Activated CD4-positive, alpha-beta memory T cell treated with anti-CD3 and anti-CD28 coated beads, Interleukin-2, amount 10 ng/mL, durations not matched to agents 7 days and 5 days (primary cell): ENCODE measurements at places on chromosomes 5 and 9.

DNA sequence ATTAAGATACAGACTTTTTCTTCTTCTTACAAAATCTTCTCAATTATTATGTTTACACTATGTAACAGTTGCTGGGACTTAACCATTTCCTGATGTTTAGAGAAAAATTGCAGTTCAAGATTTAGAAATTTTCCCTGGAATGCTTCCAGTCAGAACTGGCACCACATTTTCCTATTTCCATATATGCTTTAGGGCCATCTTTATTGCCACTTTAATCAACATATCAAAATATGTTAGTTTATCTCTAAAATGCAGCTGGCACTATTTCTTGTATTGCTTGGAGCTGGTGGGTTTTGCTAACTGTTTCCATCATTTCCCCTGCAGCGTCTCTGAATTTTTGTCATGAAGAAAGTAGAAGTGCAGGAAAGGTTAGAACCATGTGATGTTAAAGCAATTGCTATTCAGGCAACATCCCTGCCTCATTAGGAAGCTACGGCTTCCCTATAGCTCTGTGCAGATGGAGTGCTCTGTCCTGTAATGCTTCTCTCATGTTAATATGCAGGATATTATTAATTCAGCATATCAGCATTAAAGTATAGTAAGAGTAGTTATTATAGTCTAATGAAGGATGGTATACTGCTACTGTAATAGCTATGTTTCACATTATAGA, 269.1 kb downstream of the MTRR start:
- no peaks in the 10 kb centered on the region for H3K4me1 ChIP-seq
- no peak overlapping the region for H3K27ac ChIP-seq
- H3K27me3 ChIP-seq: no peaks in the 10 kb centered on the region
- no peak overlapping the region for H3K4me3 ChIP-seq
- H3K36me3 ChIP-seq: no peaks in the 10 kb centered on the region

- H3K27me3 ChIP-seq: no peaks in the 10 kb centered on the region
- no peaks in the 10 kb centered on the region for H3K36me3 ChIP-seq
- no peak for DNase-seq
- no peak overlapping the region for H3K4me3 ChIP-seq
Observed at GRCh38 chr9:16640649-16641048, 229.8 kb downstream of the BNC2 start.

DNA sequence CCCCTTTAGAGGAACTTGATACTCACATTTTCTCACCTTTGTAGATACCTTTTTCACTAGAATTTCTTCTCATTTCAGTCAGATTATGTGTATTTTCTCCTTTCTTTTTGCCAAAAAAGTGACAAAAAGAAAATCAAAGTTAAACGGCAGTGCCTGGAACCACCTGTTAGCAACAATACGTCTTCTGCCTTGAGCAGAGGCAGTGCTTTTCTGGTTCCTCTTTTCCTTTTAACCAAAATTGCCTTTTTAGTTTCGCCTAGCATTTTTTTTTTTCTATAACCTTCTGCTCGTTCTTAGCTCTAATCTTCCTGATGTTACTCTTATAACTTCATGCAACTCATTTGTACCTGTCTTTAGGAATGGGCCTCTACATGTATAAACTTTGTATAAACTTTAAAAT, 26.1 kb downstream of the SMIM32 start:
- H3K4me1 ChIP-seq: no peaks in the 10 kb centered on the region
- DNase-seq: no peak
- no peak overlapping the region for H3K27ac ChIP-seq

- no peaks in the 10 kb centered on the region for H3K27me3 ChIP-seq
- no peak overlapping the region for H3K27ac ChIP-seq
- no peaks in the 10 kb centered on the region for H3K4me1 ChIP-seq
- no peak for DNase-seq
- H3K36me3 ChIP-seq: no peaks in the 10 kb centered on the region
Observed at GRCh38 chr9:16252616-16253015, 617.9 kb downstream of the BNC2 start.

GRCh38 chr5:127351418-127351817, 60.8 kb downstream of the MEGF10 start:
- no peaks in the 10 kb centered on the region for H3K4me1 ChIP-seq
- no peak overlapping the region for H3K4me3 ChIP-seq
- no peaks in the 10 kb centered on the region for H3K36me3 ChIP-seq
- DNase-seq: no peak
- H3K27ac ChIP-seq: no peak overlapping the region

- peaks cover 18% of the 10 kb centered on the region for H3K4me1 ChIP-seq
- H3K36me3 ChIP-seq: no peaks in the 10 kb centered on the region
- H3K27ac ChIP-seq: no peak overlapping the region
- no peak for DNase-seq
- peaks cover 23% of the 10 kb centered on the region for H3K27me3 ChIP-seq
- no peak overlapping the region for H3K4me3 ChIP-seq
Observed at GRCh38 chr5:65078331-65078730, 309.6 kb downstream of the CWC27 start.

DNA sequence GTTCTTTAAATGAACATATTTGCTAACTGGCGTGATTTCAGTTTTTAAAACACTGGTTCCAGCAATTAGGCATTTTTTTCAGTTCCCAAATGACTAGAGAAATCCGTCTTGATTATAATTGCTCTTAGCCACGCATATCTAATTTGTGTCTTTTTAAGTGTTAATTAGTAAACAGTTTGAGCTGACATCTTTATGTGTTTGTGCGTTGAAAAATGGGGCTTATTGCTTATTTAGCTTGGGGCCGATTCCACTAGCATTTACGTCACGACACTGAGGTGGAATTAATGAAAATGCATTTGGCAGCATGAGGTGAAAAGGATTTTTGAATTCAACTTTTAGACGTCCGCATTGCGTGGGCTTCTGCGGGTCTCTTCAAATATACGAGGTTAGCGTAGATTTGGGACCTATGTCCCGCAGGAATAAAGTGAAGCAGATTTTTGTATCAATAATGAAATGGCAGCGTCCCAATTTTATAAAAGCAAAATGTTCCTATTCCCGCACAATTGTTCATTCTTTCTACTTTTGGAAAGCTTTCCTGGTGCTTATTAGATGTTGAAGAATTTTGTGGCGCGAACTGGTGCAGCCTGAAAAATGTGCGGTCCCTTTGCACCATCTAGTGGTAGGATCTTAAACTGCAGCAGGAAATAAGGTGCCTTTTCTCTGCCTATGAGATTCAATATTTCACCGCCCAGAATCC, 122.7 kb upstream of the LMX1B start:
- H3K4me1 ChIP-seq: peaks cover 12% of the 10 kb centered on the region
- no peak overlapping the region for H3K4me3 ChIP-seq
- no peaks in the 10 kb centered on the region for H3K36me3 ChIP-seq

DNA sequence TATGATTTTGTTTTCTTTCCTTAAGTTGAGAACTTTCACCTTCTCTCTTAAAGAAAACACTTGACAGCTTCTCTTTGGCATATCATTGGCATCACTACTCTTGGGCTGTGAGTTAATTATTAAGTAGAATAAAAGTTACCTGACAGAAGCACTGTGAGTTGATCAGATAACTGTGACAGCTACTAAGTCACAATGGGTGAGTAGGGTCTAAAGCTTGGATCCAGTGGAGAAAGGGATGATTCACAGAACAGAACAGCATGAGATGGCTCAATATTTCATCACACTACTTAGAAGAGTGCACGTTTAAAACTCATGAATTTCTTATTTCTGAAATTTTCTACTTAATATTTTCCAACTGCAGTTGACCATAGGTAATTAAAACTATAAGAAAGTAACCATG, 268.5 kb upstream of the NMUR2 start:
- no peaks in the 10 kb centered on the region for H3K27me3 ChIP-seq
- no peak overlapping the region for H3K27ac ChIP-seq
- DNase-seq: no peak
- H3K4me1 ChIP-seq: no peaks in the 10 kb centered on the region
- H3K4me3 ChIP-seq: no peak overlapping the region

- H3K36me3 ChIP-seq: no peaks in the 10 kb centered on the region
- H3K4me3 ChIP-seq: no peak overlapping the region
- H3K27ac ChIP-seq: no peak overlapping the region
- DNase-seq: no peak
- peaks cover 9% of the 10 kb centered on the region for H3K4me1 ChIP-seq
Observed at GRCh38 chr9:127197186-127197860, 67.3 kb upstream of the GARNL3 start.

DNA sequence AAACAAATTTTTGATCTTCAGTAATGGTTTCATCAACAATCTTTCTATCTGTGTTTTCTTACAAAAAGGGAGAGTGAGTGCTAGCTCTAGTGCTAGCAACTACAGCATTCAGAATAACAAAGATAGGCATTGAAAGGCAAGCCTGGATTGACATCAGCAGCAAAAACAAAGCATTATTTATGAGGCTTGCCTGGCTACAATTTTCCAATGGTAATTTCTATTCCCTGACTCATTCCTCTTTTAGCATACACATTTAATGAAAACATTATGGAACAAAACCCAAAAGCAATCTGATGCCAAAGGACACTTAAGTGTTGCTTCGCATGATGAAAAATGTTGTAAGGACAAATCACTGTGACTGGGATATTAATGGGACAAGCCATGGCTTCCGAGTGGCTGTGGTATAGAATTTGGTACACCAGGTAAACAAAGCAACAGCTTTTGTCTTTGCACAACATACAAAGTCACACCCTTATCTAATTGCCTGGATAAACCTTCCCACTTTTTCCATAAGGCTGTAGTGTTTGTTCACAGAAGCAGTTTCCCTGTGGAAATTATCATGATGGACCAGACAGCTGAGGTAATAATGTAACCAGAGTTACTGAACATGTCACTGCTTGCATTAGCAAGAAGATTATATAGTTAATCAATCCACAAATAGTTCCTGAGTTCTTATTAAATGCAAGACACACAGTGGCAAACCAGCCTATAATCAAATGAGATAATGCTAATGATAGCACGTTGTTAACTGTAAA, 179.8 kb upstream of the EDIL3 start:
- no peaks in the 10 kb centered on the region for H3K36me3 ChIP-seq
- no peak overlapping the region for H3K4me3 ChIP-seq
- DNase-seq: no peak
- no peaks in the 10 kb centered on the region for H3K27me3 ChIP-seq

DNA sequence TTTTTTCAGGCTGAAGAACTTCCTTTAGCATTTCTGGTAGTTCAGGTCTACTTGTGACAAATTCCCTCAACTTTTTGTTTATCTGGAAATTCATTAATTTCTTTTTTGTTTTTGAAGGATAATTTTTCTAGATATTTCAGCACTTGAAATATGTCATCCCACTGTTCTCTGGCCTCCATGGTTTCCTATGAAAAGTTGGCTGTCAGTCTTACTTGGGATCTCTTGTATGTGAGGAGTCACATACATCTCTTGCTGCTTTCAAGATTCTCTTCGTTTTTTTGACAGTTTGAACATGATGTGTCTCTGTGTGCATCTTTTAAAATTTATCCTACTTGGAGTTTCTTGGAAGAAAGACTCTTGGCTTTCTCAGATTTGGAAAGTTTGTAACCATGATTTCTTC, 79.5 kb downstream of the RIC1 start:
- H3K27me3 ChIP-seq: no peaks in the 10 kb centered on the region
- H3K4me1 ChIP-seq: peaks cover 3% of the 10 kb centered on the region
- H3K36me3 ChIP-seq: peaks cover 65% of the 10 kb centered on the region
- H3K27ac ChIP-seq: no peak overlapping the region
- no peak for DNase-seq

DNA sequence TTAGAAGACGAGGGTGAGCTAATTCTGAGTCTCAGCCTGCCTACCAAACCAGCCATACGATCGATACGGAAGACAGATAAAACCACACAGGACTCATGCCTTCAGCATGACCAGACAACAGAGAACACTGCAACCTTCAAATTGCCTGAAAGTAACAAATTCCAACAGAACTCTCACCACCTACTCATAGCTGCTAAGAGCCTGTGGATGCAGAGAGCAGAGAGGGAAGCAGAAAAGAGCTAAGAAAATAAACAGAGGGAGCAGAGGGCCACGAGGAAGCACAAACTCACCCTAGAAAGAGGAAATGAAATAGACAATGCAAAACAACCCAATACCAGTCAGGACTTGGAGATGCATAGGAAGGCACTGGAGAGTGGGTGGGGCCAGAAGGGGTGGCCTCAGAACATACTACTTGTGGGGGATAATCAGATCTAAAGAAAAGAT, 86.7 kb upstream of the TAS2R1 start:
- no peaks in the 10 kb centered on the region for H3K4me1 ChIP-seq
- H3K27ac ChIP-seq: no peak overlapping the region
- H3K4me3 ChIP-seq: no peak overlapping the region
- no peaks in the 10 kb centered on the region for H3K36me3 ChIP-seq
- no peak for DNase-seq

- no peak overlapping the region for H3K4me3 ChIP-seq
- H3K4me1 ChIP-seq: no peaks in the 10 kb centered on the region
- H3K36me3 ChIP-seq: no peaks in the 10 kb centered on the region
- H3K27ac ChIP-seq: no peak overlapping the region
Observed at GRCh38 chr5:173395933-173396308, 67.7 kb upstream of the STC2 start.

- no peaks in the 10 kb centered on the region for H3K36me3 ChIP-seq
- H3K4me3 ChIP-seq: no peak overlapping the region
- H3K27me3 ChIP-seq: no peaks in the 10 kb centered on the region
- H3K27ac ChIP-seq: no peak overlapping the region
- H3K4me1 ChIP-seq: no peaks in the 10 kb centered on the region
Observed at GRCh38 chr5:161138751-161139455, 286.9 kb upstream of the ATP10B start.

DNA sequence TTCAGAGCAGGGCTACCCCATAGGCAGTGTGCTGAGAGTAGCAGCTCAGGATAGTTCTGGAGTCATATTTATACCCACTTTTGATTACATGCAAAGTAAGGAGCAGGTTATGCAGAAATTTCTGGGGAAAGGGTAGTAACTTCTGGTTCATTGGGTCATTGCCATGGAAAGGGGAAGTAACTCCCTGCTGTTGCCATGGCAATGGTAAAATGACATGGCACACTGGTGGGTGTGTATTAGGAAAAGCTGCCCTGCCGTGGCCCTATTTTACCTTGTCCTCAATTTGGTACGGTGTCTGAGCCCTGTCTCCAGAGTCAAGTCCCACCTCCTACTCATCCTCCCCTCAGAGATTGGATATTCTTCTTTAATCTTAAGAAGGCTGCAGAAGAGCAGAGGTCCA, 526.7 kb upstream of the TYRP1 start:
- no peak overlapping the region for H3K27ac ChIP-seq
- no peak overlapping the region for H3K4me3 ChIP-seq
- DNase-seq: no peak
- no peaks in the 10 kb centered on the region for H3K4me1 ChIP-seq

- H3K36me3 ChIP-seq: no peaks in the 10 kb centered on the region
- no peak overlapping the region for H3K4me3 ChIP-seq
- no peak overlapping the region for H3K27ac ChIP-seq
- peaks cover 12% of the 10 kb centered on the region for H3K4me1 ChIP-seq
Observed at GRCh38 chr9:124673063-124673462, 98.0 kb downstream of the NR6A1 start.

DNA sequence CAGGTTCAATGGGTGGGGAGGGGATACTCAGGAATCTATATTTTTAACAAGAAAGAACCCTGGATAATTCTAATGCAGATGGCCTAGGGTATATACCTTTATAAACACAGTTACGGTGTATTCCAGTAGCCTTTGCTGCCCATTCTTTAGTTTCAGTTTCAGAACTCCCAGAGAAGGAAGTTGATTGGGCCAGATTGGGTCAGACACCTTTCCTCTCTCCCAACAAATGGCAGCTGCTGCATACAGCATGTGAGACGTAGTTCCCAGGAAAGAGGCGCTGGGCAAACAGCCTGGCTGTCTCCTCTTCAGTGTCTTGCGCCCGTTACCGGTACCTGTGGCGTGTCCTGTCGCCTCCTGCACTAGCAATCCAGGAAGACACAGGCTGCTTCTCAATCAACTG, 20.4 kb downstream of the ACO1 start:
- H3K27ac ChIP-seq: no peak overlapping the region
- DNase-seq: no peak
- no peaks in the 10 kb centered on the region for H3K27me3 ChIP-seq

- no peak for DNase-seq
- H3K27ac ChIP-seq: no peak overlapping the region
- H3K4me3 ChIP-seq: no peak overlapping the region
- no peaks in the 10 kb centered on the region for H3K4me1 ChIP-seq
- no peaks in the 10 kb centered on the region for H3K36me3 ChIP-seq
- no peaks in the 10 kb centered on the region for H3K27me3 ChIP-seq
Observed at GRCh38 chr5:41519801-41520200, 9.4 kb upstream of the PLCXD3 start.
